ENCODE measurements at places on chromosomes 4 and X. TPM values are rescaled to one million over a fixed set of nuclear protein-coding genes. Genes with fewer than 3 reads are reported as not detected.

The PCDH7 gene
- 5.7 TPM for total RNA-seq

The MSANTD1 gene
- 0.32 TPM for total RNA-seq

The PRDM8 gene
- 10.2 TPM for total RNA-seq

The CPEB2 gene
- total RNA-seq = 6.2 TPM

The NSDHL gene
- total RNA-seq = 10.5 TPM

The TLR8 gene
- total RNA-seq = not detected

The CT83 gene
- not detected for total RNA-seq

The PRR32 gene
- total RNA-seq = not detected

The INPP4B gene
- total RNA-seq = 4.0 TPM

The ABLIM2 gene
- 2.3 TPM for total RNA-seq

The OR13H1 gene
- not detected for total RNA-seq

The GBA3 gene
- total RNA-seq = not detected

The SUPT20HL2 gene
- not detected for total RNA-seq

The PAK3 gene
- 73.3 TPM for total RNA-seq

The AREG gene
- total RNA-seq = 6.8 TPM

The MAMLD1 gene
- 0.72 TPM for total RNA-seq

The CDS1 gene
- total RNA-seq = 0.32 TPM

The ANKRD17 gene
- 33.7 TPM for total RNA-seq

The CXCL13 gene
- total RNA-seq = not detected

The NLRP2B gene
- total RNA-seq = not detected

The CFAP99 gene
- not detected for total RNA-seq

The FAM156B gene
- total RNA-seq = 40.3 TPM

The ITIH6 gene
- 0.02 TPM for total RNA-seq

The SPANXN3 gene
- not detected for total RNA-seq

The PPP1R2C gene
- not detected for total RNA-seq

The NALF2 gene
- total RNA-seq = 3.6 TPM

The UBA6 gene
- total RNA-seq = 64.7 TPM

The CSN1S1 gene
- not detected for total RNA-seq

The TCEAL7 gene
- total RNA-seq = not detected

The SPINK2 gene
- total RNA-seq = not detected

The FATE1 gene
- not detected for total RNA-seq

The BRS3 gene
- not detected for total RNA-seq

The TMPRSS11F gene
- total RNA-seq = not detected

The CORIN gene
- total RNA-seq = 0.12 TPM

The HTRA3 gene
- total RNA-seq = not detected

The PROM1 gene
- 0.27 TPM for total RNA-seq

The MAD2L1 gene
- 56.8 TPM for total RNA-seq

The TGIF2LX gene
- not detected for total RNA-seq

The ELF2 gene
- 23.7 TPM for total RNA-seq

The RAI2 gene
- not detected for total RNA-seq

The PACRGL gene
- 21.9 TPM for total RNA-seq

The LRP2BP gene
- total RNA-seq = 0.27 TPM

The FAAH2 gene
- 0.05 TPM for total RNA-seq

The PSAPL1 gene
- total RNA-seq = not detected

The PRRG3 gene
- not detected for total RNA-seq

The RASL11B gene
- total RNA-seq = 0.20 TPM

The SOD3 gene
- not detected for total RNA-seq

The MAGED4 gene
- 2.7 TPM for total RNA-seq
